Esophagus muscularis mucosa (tissue), 4 donors: ENCODE measurements at places on chromosomes 7 and 10. TPM values are rescaled to one million over a fixed set of nuclear protein-coding genes. Genes with fewer than 3 reads are reported as not detected.

- no peak for DNase-seq
- no peak overlapping the region for H3K4me3 ChIP-seq
- H3K36me3 ChIP-seq: no peaks in the 10 kb centered on the region
- H3K4me1 ChIP-seq: no peaks in the 10 kb centered on the region
Observed at GRCh38 chr7:133846203-133846945, 280.8 kb upstream of the LRGUK start.

DNA sequence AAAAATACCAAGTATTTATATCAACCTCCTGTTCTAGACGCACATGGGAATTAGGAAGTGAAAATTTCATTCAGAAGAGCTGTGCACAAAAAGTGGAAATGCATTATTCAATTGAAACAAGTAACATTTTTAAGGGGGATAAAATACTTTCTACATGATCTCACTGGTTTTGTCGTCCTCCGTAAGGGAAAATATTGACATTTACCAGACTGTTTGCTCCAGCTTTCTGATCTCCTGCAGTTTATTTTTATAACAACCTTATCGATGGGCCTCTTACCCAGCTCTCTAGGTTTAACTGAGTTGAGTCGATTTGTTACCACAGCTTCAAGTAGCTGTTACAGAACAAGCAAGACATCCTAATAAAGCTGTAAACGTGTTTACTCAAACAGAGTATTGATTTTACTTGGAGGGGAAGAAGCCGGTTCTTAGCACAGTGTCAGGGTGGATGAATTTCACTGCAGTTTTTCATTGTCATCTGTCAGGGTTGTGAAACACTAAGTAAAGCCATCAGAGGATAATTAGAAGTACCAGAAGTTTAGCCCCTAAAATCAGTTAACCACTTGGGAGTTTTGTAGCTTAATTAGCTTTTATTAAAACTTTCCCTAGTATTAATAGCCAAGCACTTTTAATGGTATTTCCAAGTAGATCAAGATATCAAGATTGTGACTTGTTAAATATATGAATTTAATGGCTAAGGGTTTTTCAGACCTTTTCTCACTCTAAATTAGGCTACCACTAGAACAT, 142.6 kb upstream of the KAT6B start:
- H3K36me3 ChIP-seq: no peaks in the 10 kb centered on the region
- no peak for DNase-seq
- no peaks in the 10 kb centered on the region for H3K4me1 ChIP-seq
- H3K27me3 ChIP-seq: no peaks in the 10 kb centered on the region
- no peak overlapping the region for H3K27ac ChIP-seq

DNA sequence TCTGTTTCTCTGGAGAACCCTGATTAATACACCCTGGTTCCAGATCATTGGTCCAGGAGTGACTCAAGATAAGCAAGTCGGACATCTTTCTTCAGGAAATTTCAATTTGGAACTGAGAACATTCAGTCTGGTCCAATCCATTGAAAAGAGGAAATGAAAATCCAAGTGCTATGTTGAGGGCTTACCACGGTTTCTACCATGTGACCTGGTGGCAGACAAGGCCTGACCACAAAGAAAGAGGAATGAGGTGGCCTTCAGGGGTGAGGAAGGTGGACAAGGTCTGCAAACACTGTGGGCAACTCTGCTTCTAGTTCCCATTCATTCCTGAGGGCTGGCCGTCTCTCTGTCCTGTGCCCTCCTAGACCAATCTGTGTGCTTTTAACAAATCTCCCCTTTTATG, 149.2 kb upstream of the GHITM start:
- no peak for DNase-seq
- H3K27ac ChIP-seq: no peak overlapping the region
- H3K4me1 ChIP-seq: no peaks in the 10 kb centered on the region
- no peaks in the 10 kb centered on the region for H3K36me3 ChIP-seq

DNA sequence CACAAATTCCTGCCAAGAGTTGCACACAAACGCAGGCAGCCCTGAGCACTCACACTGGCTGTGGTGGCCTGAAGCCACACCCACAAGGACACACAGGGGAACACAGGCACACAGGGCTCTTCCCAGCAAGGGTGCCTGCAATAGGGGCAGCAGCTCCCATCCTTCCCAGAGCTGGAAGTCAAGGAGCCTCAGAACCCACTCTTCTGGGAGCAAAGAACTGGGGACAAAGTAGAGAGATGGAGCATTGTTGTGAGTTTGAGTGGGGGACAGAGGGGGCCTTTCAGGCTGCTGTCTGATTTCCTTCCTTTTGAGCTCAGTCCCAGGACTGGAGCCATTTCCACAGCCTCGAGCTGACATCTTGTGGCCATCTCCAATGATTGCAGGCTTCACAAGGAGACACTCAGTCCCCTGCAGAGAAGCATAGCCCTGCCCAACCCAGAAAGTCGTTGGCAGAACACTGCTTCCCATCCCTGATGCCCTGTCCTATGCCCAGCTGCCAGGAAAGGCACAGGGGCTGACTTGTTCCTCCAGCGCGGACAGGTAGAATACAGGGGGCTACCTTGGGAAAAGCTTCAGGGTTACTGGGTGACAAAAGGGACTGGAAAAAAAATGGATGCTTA, 34.4 kb upstream of the SLF2 start:
- peaks cover 10% of the 10 kb centered on the region for H3K4me1 ChIP-seq
- H3K4me3 ChIP-seq: no peak overlapping the region
- DNase-seq: no peak
- peaks cover 4% of the 10 kb centered on the region for H3K27me3 ChIP-seq

GRCh38 chr7:105988276-105988675, 25.2 kb downstream of the CDHR3 start:
- no peak overlapping the region for H3K4me3 ChIP-seq
- no peaks in the 10 kb centered on the region for H3K36me3 ChIP-seq
- no peak for DNase-seq
- peaks cover 43% of the 10 kb centered on the region for H3K4me1 ChIP-seq
- H3K27me3 ChIP-seq: no peaks in the 10 kb centered on the region
- peak overlapping the region; percentile 66 for H3K27ac ChIP-seq

DNA sequence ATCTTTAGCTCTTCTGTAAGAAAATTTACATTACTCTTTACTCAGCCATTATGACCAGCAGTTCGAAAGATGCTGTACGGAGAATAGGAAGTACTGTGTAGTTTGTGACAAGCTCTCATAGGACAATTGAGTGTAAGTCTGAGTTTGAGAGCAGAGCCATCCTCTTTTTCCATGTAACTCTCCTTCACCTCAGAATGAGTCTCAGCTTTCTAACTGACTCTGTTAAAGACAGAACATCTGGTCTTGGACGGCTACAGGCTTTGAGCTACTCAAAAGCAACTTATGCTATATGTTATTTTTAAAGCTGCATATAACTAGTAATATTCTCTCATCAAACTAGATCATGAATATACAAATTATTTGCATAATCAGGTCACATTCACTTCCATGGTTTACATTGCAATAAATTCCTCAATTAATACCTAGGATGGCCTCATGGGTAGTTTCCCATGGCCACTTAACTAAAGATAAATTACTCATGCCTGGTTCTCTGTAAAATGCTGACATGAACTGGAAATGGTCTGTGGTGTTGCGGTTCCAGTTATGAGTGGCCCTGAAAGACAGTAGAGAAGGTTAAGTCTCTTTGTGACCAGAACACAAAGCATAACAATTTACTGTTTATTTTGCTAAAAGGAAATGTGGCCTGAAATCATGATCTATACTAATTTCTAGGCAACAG, 358.7 kb downstream of the PHF14 start:
- no peak overlapping the region for H3K27ac ChIP-seq
- no peak for DNase-seq
- H3K36me3 ChIP-seq: no peaks in the 10 kb centered on the region
- H3K27me3 ChIP-seq: no peaks in the 10 kb centered on the region
- H3K4me3 ChIP-seq: no peak overlapping the region

GRCh38 chr10:117597216-117597615, 54.7 kb downstream of the EMX2 start:
- no peak overlapping the region for H3K27ac ChIP-seq
- no peak overlapping the region for H3K4me3 ChIP-seq
- no peak for DNase-seq
- no peaks in the 10 kb centered on the region for H3K36me3 ChIP-seq
- no peaks in the 10 kb centered on the region for H3K4me1 ChIP-seq
- peaks cover 5% of the 10 kb centered on the region for H3K27me3 ChIP-seq

ABCA13 gene
- total RNA-seq: under 0.01 TPM

- no peaks in the 10 kb centered on the region for H3K36me3 ChIP-seq
- DNase-seq: no peak
- no peak overlapping the region for H3K4me3 ChIP-seq
- no peaks in the 10 kb centered on the region for H3K27me3 ChIP-seq
- H3K4me1 ChIP-seq: peaks cover 18% of the 10 kb centered on the region
- no peak overlapping the region for H3K27ac ChIP-seq
Observed at GRCh38 chr7:130268463-130269317, 2.0 kb downstream of the CPA2 start.

DNA sequence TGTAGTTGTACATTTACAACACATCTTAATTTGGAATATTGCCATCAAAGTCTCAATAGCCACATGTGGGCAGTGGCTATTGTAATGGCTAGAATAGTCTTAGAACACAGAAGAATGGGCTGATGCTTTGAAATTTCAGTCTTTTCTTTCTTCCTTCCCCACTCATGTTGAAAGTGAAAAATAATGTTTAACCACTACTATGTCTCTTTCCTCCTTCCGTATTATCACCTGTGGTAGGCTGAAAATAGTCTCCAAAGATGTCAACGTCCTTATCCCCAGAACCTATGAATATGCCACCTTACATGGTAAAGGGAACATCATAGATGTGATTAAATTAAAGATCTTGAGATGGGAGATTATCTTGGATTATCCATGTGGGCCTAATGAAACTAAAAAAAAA, 154.0 kb downstream of the SUGCT start:
- H3K27ac ChIP-seq: no peak overlapping the region
- no peak for DNase-seq
- no peaks in the 10 kb centered on the region for H3K4me1 ChIP-seq
- H3K27me3 ChIP-seq: no peaks in the 10 kb centered on the region
- no peaks in the 10 kb centered on the region for H3K36me3 ChIP-seq

GRCh38 chr10:122363311-122363710, 11.2 kb upstream of the PLEKHA1 start:
- H3K4me3 ChIP-seq: no peak overlapping the region
- H3K27ac ChIP-seq: peak overlapping the region; percentile 54
- no peaks in the 10 kb centered on the region for H3K27me3 ChIP-seq
- DNase-seq: peak; percentile 79

DNA sequence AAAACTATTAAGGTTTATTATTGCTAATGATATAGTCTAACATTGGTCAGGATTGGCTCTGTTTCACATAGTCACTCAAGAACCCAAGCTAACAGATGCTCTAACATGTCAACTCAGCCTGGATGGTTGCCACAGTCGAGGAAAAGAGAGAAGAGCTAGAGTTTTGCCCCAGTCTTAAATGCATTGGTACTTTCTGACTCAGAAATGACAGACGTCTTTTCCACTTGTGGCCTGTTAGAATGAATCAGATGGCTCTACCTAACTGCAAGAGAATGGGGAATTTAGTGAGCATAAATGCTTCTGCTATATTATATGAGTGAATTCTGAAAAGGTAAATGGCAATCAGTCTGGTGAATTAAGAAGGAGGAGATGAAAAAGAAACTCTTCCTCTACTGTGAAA, 13.9 kb downstream of the HECTD2 start:
- no peaks in the 10 kb centered on the region for H3K36me3 ChIP-seq
- H3K4me1 ChIP-seq: no peaks in the 10 kb centered on the region
- no peak overlapping the region for H3K4me3 ChIP-seq
- H3K27me3 ChIP-seq: no peaks in the 10 kb centered on the region
- H3K27ac ChIP-seq: no peak overlapping the region
- no peak for DNase-seq

- H3K27me3 ChIP-seq: no peaks in the 10 kb centered on the region
- H3K27ac ChIP-seq: peak overlapping the region; percentile 77
- DNase-seq: no peak
- H3K4me3 ChIP-seq: peak overlapping the region; percentile 51
- H3K36me3 ChIP-seq: no peaks in the 10 kb centered on the region
- H3K4me1 ChIP-seq: peaks cover 19% of the 10 kb centered on the region
Observed at GRCh38 chr7:150738591-150739001, 1.4 kb downstream of the GIMAP5 start.

ADAM22 gene
- total RNA-seq: 1.8 TPM
